Epithelial cell of prostate (primary cell): ENCODE measurements at places on chromosomes 4 and X.
A peak's percentile ranks its signal among the peaks of the same experiment; 100 is the strongest.

DNA sequence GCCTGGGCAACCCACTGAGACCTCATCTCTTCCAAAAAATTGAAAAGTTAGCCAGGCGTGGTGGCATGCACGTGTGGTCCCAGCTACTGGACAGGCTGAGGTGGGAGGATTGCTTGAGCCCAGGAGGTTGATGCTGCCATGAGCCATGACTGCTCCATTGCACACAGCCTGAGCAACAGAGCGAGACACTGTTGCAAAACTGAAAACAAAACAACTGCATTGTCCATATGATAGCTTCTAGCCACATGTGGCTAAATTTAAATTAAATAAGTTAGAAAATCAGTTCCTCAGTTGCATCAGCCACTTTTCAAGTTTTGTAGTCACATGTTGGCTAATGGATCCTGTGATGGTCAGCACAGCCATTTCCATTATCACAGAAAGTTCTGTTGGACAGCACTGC is 67.9 kb downstream of the GAB1 start:
- DNase-seq: no peak

DNA sequence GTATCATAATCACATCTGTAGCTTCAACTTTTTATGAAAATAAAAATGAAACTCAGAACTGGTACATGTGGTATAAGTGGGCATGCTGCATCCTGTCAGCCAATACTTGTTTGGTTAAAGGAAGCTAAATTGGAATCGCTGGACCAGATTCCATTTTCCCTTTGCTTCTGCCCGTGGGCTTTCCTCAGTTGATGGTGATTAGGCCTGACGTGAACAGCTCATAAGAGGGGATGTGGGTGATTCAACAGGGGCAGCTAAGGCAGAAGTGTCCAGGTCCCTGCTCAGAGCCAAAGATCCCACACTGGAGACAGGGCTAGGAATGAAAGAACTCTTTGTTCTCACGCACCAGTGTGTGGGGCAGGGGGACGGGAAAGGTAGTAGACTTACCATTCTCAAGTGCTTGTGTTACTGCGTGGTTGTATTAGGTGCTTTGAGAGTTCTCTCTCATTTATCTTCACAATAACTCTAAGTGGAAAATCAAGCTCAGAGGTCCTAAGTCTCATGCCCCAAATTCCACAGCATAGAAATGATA is 63.2 kb upstream of the GUCY1A1 start:
- no peak for DNase-seq

GRCh38 chr4:52983563-52984303 is 121.6 kb downstream of the RASL11B start:
- no peak for DNase-seq

DNA sequence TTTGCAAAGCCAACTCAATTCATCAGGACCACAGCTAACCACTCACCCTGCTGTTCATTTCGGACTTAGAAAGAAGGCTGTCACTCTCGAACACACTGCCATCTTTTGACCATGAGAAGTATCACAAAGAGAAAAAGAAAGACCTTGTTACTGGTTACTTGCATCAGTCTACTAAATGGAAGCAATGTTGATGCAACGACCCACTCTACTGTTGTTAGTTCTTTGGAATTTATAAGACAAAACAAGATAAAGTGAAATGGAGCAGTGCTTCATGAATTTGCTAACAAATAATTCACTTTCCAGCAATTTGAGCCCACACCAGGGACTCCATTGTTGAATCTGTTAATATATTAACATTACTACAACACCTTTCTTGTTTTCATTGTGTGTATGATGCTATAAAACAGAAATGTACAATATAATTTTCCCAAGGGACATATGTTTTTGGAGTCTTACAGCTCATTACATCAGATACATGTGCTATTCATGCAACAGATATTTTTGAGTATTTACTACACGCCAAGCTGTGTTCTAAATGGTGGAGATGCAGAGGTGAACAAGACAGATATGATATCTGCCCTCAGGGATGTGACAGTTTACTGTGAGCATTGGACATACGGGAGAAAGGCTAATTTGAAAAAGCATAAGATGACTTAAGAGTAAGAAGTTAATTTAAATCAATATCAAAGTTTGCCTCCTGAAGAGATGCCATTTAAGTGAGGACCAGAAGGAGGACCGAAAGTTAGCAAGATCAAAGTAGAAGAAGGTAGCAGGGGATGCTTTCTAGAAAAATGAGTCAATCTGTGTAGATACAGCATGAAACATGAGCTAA is 87.2 kb downstream of the AREG start:
- DNase-seq: no peak

GRCh38 chr4:160319221-160319867 is 1216.5 kb downstream of the RAPGEF2 start:
- DNase-seq: peak; percentile 97

DNA sequence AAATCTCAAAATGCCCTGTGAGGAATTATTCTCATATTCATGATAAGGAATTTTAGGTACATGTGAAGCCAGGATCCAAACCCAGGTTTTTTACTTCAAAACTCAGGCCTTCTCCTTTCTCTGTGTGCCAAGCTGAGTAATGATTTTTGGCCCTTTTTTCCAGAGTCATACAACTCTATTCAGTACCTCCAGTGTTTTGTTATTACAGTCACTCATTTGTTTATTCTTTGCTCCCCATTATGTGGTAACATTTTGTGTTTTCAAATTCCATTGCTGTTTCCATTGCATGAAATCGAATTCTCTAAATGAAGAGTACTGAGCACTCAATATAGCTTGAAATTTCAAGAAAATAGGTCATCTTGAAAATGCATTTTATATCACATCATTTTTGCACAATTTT is 315.4 kb downstream of the NR3C2 start:
- DNase-seq: no peak

DNA sequence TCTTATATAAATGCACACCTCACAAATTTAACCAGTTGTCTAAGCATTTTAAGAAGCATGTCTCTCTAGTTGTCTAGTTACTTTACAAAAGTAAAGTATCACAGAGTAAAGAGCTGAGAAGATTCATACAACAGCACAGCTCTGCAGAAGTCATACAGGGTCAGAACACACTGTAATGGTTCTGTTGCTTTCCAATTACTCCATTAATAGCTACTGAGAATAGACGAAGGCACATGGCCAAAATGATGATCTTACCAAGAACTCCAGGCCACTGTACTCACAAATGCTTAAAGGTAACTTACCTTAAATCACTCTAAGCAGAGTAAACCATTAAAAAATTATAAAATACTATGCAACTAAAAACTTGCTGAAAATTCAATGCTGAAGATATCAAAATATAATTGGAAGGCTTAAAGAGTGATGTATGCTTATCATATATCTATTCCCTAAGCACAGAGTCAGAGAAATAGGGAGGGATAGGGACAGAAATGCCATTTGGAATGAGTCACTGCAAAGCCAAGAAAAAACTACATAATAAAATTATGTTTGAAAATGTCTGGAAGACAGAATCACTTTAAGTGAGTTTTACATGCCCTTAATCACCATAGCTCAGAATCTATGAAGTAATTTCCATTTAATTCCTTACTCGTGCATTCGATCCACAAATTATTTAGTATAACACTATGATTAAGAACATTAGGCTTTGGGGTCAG is 71.0 kb downstream of the DDX60L start:
- no peak for DNase-seq
